ENCODE measurements at places on chromosomes 3 and 15.

DNA sequence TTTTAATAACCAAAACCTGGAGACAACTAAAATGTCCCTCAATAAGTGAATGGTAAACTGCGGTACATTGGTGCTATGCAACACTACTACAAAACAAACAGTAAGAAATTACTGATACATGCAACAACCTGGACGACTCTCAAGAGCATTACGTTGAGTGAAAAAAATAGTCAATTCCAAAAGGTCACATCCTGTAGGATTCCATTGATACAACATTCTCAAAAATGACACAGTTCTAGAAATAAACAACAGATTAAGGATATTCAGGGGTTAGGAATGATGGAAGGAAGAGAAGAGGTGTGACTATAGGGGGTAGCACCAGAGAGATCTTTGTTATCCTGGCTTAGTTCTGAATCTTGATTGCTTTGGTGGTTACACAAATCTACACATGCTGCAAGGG, 72.2 kb downstream of the ZNF148 start:
- ATAC-seq, result no peak

- ATAC-seq, result no peak
Measured at GRCh38 chr3:179404307-179404706, 47.0 kb downstream of the GNB4 start.

- ATAC-seq, result no peak
Measured at GRCh38 chr3:105584003-105584790, 217.5 kb downstream of the ALCAM start.

DNA sequence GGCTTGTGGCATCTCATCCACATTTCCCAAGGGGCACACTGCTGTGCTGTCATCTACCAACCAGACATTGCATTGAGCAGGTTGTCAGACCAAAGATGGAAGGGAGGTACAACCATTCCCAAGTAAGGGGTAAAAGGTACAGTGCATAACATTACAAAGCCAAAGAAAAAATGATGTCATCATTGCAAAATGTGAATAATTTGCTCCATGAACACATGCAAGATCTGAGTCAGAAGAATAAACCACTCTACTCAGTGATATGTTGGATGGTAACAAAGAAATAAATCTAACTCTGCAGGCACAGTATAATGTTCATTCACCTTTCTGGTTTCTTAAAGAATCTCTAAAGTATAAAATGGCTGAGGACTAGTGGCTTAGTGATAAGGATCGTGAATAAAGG, 202.7 kb downstream of the MAGI1 start:
- ATAC-seq, result no peak

- ATAC-seq, result peak; percentile 79
Measured at GRCh38 chr3:46098319-46098761, 71.1 kb upstream of the XCR1 start.

- ATAC-seq, result no peak
Measured at GRCh38 chr15:80107774-80108173, 45.0 kb upstream of the FAH start.
